Fibroblast of upper back skin (primary cell): ENCODE measurements at places on chromosomes 2 and 18.
A peak's percentile ranks its signal among the peaks of the same experiment; 100 is the strongest.

DNA sequence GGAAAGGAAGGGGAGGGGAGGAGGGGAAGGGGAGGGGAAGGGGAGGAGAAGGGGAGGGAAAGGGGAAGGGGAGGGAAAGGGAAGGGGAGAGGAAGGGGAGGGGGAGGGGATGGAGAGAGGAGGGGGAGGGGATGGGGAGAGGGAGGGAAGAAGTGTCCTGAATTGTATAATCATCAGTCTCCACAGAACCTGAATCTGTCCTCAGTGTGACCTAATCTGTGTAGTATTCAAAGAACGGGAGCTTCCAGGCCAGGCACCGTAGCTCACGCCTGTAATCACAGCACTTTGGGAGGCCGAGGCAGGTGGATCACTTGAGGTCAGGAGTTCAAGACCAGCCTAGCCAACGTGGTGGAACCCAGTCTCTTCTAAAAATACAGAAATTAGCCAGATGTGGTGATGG lies 41.1 kb upstream of the CCDC150 start:
- no peak for DNase-seq

DNA sequence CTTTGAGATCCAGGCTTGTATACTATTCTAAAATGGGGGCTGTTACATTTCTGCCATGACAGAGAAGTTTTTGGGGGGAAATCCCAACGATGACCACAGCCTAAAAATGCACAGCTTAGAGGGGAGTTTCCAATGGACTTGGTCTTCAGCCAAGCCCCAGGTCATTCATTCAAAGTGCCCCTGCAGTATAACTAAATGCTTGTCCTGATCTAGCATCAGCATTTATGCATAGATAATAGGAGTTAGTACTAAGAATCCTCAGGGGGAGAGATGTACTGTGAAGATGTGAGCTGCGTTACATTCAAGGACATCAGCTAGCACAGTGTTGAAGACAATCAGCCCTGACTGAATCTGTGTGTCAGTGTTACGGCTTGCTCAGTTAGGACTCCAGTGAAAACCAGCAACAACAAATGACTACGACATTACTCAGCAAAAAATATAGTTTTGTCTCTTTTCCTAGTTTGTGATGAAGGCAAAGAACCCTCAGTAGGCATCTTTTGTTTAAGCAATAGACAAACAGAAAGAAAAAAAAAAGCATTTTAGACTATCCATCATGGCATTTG lies 160.9 kb downstream of the ZEB2 start:
- DNase-seq = peak; percentile 43

DNA sequence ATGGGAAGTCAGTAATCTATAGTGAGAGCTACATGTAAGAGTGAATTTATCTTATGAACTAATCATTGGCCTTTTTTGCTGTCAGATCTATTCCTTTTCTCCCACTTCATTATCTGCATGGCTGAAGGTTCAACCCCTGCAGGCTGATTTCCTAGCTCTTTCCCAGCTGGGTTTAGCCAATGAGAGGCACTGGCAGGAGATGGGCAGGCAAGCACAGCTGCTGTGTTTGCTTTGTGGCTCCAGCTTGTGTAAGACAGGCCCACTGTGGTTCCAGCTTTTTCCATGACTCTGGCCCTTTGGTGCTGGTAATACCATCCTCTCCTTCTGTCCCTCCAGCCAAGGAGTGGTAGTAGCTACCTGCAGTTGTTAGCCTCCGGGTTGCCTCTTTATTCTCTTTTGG lies 248.8 kb downstream of the PLCL1 start:
- no peak for DNase-seq

DNA sequence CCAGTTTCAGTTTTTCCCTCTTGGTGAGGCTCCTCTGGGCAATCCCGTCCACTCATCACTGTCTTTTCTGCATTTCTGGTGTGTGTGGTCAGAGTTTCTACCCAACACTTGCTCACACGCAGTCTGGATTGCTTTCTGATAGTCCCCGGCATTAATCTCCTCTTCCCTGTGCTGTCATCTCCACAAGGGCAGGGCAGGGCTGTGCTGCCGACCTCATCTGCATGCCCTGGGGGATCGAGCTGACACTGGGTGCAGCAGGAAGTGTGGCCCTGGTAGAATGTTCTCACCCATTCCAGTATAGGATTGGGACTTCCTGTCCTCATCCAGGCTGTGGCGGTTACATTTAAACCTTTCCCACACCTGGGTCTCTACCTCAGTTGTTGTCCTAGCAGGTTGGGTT lies 80.0 kb upstream of the FAM136A start:
- DNase-seq = peak; percentile 16

- DNase-seq = peak; percentile 33
Observed at GRCh38 chr18:23422751-23423418, 30.2 kb upstream of the RIOK3 start.

DNA sequence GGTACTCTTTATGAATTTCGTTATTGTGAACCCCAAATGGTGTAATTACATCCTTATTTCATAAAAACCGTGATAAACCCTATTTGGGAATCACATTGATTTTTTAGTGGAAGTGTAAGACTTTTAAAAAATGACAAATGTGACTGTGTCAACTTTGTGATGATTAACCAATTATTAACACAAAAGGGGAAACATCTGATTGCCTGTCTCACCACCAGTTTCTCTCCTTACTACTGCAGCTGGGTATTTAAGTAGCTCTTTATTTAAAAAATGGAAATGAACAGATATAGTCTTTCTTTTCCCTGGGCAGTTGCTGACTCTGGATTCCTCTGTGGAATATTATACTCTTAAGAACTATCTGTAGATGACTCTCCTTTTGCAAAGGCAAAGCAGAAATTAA lies 11.6 kb upstream of the RPE start:
- DNase-seq = no peak

DNA sequence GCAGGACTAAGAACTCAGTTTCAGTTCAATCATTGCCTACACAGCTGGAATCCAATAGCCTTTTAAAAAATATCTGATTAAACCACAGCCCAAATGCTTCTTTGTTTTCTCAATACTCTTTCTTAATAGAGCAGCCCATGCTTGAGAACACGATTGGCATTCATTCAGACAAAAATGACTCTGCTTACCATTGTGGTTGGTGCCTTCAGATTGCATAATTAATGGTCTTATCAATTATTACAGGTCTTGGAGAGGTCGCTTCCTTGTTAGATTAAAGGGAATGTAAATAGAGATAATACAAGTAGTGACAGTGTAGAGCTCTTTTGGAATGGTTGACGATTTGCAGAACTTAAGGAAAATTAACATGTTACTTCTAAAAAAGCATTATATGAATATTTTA lies 107.2 kb downstream of the RNF152 start:
- no peak for DNase-seq

DNA sequence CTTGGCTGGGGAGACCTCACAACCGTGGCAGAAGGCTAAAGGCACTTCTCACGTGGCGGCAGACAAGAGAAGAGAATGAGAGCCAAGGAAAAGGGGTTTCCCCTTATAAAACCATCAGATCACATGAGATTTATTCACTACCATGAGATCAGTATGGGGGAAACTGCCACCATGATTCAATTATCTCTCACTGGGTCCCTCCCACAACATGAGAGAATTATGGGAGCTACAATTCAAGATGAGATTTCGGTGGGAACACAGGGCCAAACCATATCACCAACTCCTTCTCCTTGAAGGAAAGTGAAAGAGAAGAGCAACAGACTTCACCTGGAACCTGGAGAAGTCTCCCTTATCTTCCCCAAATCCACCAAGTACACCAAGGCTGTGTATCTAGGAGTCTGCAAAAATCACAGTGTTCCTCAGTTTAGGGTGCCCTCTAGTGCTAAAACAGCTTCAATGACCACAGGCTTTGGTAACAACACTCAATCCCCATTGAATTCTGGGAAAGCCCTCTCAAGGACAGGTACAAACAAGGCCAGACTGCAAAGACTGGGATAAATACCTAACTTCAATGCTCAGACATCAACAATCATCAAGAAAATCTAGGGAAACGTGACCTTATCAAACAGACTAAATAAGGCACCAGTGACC lies 148.8 kb upstream of the SRD5A2 start:
- DNase-seq = no peak

DNA sequence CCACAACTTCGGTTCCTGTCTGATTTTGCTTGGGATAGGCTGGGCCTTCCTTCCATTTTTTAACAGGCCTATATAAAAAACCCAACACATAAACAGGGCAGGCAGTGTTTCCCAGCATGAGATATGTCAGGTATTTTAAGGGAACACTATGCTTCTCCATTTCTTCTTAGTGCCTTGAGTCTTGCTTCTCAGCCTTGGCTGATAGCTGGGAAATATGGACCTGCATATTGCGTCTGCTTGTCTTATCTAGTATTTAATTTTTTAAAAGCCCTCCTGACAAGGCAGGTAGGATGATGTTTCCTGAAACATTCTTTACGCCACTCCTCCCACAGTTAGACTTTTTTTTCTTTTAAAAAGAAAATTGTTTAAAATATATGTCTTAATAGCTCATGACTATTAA lies 45.5 kb upstream of the NABP1 start:
- no peak for DNase-seq

DNA sequence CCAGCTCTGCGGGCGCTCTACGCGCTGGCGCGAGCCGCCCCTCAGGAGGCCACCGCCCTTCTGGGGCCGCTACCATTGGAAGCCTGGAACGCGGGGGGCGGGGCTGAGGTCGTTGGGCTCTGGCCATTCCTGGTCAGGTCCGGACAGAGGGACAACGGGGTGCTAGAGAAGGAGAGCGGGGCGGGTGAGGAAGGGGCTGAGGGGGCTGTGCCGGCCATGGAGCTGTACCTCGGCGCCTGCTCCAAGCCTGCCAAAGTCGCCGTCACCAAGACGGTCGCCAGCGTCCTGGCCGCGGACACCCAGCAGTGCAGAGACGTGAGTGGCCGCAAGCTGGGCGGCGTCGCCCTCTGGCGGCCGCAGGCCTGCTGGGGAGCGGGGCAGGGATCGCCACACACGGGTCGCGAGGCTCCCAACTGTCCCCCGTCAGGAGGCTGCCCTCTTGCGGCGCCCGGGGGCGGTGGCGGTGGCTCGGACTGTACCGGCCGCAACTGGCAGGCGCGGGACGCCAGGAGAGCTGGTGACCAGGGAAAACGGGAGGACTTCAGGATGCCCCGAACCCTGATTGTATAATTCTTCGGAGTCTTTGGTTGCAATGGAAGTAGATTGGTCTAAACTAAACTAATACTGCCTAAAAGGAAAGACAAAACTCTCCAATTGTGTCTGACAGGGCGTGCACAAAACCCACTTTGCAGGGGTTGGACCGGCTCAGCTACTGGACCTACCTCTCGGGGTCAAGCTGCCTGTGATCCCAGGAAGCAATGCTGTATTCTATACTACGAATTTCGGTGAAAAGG lies at the start of gene FSIP2:
Gene FSIP2, plus strand, starts transcription at position 126 of the 794 bp plus-strand sequence. Its CDS starts 91 bp downstream, at position 217.
- peak; percentile 70 for DNase-seq

- peak; percentile 19 for DNase-seq
Observed at GRCh38 chr2:108449410-108450130, 564 bp downstream of the GCC2 start.

DNA sequence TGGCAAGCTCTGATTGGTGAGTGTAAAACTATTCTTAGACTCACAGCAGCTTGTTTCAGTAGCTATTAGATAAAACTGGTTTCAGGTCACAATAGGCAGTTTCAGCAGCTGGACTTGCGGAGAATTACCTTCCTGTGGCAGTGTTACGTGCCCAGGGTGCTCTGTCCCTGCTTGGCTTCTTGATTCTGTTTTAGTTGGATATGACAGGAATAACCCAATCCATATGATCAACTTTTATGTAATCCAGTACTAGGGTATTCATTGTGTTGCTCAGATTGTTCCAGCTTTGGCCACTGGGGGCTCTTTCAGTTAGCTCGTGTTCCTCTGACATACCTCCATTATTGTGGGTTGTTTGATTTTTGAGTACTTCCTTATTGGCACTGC lies 43.1 kb downstream of the INPP4A start:
- DNase-seq = peak; percentile 12

DNA sequence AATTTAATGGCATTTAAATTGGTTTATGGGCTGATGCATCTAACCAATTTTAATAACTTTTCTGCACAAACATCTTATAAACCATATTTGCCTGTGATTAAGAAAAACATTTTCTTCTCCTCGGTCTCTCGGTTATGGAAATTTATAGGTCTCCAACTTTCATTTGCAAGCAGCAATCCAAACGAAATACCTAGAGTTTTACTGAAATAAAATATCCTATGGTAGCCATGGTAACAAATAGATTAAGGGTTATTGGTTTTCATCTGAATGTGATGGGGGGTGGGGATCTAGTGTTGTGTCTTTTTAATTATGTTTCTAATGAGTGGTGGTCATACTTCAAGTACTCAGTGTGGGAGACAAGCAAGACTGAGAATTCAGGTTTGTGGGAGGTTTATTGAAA lies 2.9 kb downstream of the KLHL29 start:
- DNase-seq = no peak

DNA sequence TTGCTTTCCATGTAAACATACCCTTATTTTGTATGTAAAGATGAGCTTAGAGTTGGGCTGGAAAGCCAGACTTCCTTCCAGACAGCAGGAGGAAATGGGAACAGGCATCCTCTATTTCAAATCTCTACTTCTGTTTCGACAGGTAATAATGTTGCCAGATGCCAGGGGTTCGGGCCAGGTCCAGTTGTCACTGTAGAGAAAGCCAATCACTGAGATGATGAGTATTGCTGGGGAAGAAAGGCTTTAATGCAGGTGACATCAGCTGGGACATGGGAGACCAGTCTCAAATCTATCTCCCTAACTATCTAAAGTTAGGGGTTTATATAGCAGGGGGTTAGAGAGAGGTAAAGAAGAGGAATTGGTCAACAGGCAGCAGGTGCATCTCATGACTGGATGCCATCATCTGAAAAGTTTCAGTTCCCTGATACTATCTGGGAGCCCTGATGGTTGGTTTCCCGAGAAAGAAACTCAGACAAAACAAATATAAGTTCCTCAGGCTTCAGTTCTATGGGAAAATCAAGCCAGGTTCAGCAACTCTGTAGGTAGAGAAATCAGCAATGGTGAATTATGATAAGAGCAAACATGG lies 9.3 kb upstream of the MTCL1 start:
- DNase-seq = no peak

DNA sequence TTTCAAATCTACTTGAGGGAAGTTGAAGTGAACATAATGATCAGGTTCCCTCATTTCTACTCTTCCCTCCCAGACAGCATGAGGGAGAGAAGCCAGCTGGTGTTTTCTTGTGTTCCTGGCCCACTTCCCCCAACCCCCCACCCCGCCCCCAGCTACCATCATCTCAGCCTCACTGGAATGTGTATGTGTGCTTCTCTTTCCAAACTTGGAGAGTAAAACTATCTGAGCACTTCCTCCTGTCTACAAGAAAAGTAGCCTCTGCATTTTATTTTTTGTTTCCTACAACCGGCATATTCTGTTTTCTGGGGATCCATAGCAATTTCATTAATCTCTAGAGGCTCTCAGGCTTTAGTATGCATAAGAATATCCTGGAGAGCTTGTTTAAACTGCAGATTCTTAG lies 53.6 kb upstream of the GRHL1 start:
- DNase-seq = peak; percentile 61

- no peak for DNase-seq
Observed at GRCh38 chr2:98454500-98455235, 10.0 kb downstream of the INPP4A start.

GRCh38 chr2:20421336-20421987 lies 25.4 kb upstream of the RHOB start:
- no peak for DNase-seq
